Activated naive CD8-positive, alpha-beta T cell treated with anti-CD3 and anti-CD28 coated beads, Interleukin-2, amount 50 U/mL, for 24 hours (primary cell): ENCODE measurements at places on chromosomes 3 and 15.

- DNase-seq, result no peak
Observed at GRCh38 chr3:40143283-40144090, 166.0 kb upstream of the EIF1B start.

- no peak for DNase-seq
Observed at GRCh38 chr3:30638685-30639412, 32.4 kb downstream of the TGFBR2 start.

DNA sequence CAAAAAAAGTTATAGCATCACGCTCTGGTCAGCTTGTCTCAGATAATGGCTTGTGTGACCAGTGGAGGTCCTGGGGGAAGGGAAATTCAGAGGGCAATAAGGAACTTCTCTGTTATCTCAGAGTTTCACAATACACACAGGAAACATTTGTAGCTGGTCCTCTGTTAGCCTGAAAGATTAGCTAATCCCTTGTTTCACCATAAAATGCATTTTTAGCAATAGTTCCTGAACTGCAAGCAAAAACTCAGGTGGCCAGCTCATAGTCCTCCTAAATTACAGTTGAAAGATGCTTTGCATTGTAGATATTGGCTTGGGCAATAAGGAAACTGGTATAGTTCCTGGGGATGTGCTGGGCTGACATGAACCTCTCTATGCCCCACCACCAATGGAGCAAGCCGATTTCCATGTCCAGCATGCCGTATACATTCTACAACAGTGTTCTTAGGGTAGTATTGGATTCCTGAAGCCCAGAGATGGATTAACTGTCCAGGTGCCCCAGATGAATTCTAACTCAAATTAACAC is 141.5 kb upstream of the TBL1XR1 start:
- DNase-seq, result no peak

- no peak for DNase-seq
Observed at GRCh38 chr3:24367664-24368264, 126.9 kb downstream of the THRB start.

GRCh38 chr3:3066378-3066777 is 43.8 kb downstream of the IL5RA start:
- DNase-seq, result no peak

DNA sequence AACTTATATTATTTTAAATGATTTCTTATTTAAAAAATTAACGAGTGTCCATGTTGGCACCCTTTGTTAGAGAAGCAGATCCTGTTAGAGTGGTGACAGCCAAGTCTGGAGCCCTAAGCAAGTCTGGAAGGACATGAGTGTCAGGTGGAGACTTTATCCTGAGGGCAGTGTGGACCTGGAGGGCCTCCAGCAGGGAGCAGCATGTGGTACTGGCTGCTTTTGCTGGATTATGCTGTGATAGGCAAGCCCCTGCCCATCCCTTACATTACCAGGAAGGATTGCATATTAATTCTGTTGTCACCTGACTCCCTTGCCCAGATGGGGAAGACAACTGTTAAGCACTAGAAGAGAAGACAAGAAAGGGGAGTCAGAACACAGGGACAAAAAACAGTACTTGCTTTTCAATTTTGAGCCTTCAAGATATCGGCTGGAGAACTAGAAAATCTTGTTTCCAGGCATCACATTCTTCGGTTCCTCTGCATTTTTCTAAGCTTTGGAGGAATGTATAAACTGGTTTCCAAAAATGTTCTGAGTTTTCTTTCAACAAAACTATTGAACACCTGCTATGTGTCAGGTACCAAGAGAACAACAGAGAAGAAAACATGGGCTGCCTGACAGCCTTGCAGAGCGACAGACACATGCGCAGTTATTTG is 22.7 kb downstream of the ZNF860 start:
- no peak for DNase-seq

DNA sequence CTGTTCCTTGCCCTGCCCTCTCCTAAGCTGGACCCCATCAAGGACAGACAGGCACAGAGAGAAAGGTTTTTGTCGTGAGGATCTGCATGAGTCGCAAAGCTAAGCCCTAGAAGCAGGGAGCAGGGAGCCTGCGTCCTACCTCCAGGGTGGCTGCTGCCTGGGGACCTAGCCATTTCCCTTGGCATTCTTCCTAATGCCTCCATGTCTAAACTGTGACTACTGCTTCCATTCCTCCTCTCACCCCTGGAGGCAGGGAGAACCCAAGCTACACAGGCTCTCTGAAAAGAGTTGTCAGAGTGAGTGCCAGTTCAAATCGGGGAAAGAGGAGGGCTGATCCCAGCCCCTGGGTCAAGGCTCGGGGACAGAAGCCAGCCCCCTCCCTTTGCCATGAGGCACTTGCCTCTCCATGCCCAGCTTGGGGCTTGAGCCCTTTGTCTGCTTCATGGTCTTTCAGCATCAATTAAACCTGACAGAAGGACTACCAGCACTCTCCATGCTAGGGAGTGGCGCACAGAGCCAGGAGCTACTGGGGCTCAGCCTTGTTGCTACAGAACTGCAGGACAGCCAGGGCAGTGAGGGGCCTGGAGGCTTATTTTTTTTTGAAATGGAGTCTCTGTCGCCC is 2.4 kb downstream of the GCHFR start:
- DNase-seq, result no peak

DNA sequence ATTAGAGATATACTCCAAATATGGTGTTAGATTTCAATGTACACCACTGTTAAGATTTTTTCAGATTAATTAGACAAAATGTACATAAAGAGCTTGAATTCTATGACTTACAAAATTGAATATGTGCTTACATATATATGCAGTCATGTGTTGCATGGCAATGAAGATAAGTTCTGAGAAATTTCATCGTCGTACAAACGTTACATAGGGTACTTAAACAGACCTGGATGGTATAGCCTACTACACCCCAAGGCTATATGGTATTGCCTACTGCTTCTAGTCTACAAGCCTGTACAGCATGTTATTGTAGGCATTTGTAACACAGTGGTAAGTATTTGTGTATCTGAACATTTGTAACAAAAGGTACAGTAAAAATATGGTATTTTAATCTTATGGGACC is 9.3 kb downstream of the IL16 start:
- DNase-seq, result no peak

DNA sequence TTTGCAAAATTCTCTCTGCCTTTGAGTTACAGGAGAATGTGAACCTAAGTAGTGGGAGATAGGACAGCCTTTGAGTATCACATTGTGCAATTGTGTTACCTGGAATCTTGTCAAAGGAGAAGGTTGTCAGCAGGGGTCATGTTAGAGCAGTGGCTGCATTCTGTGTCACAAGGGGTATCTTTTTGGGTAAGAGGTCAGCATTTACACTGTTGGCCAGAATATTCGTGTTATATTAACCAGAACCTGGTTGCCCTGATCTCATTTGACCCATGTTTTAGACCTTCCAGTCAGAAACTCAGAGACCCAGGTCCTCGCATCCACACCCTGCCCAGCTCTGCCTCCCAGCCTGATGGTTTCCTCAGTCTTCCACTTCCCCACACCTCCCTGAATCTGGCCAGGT is 27.3 kb downstream of the HDC start:
- DNase-seq, result no peak

- DNase-seq, result no peak
Observed at GRCh38 chr15:78205856-78206255, 28.5 kb downstream of the ACSBG1 start.

GRCh38 chr3:109257269-109257668 is 59.0 kb downstream of the DPPA2 start:
- no peak for DNase-seq

GRCh38 chr3:96706509-96706908 is 107.9 kb upstream of the EPHA6 start:
- no peak for DNase-seq

- no peak for DNase-seq
Observed at GRCh38 chr3:87268646-87269211, 7.7 kb downstream of the POU1F1 start.

- DNase-seq, result peak; percentile 31
Observed at GRCh38 chr15:90750186-90750585, 33.0 kb downstream of the BLM start.

GRCh38 chr3:4993276-4994143 is 14.3 kb downstream of the BHLHE40 start:
- DNase-seq, result no peak

DNA sequence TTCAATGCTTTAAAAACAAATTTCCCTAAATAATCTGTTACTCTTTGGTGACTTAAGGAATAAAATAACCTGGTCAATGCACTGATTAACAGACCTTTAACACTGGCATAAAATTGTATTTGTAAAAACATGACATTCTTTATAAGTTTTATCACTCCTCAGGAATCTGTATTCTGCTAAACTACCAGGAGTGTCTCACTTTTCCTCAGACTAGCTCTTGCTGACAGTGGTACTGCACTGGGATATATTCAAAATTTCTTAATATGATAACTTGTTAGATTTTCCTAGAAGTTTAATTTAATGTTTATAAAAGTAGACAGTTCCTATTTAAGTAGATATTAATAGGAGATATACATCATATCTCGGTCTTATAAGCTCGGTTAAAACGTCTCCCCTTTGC is 363.4 kb upstream of the ARHGEF26 start:
- DNase-seq, result no peak

GRCh38 chr3:48433472-48434118 is 3.7 kb upstream of the PLXNB1 start:
- no peak for DNase-seq

- no peak for DNase-seq
Observed at GRCh38 chr15:69060041-69060481, 45.6 kb downstream of the NOX5 start.

- DNase-seq, result no peak
Observed at GRCh38 chr15:67321352-67321751, 66.8 kb downstream of the IQCH start.

DNA sequence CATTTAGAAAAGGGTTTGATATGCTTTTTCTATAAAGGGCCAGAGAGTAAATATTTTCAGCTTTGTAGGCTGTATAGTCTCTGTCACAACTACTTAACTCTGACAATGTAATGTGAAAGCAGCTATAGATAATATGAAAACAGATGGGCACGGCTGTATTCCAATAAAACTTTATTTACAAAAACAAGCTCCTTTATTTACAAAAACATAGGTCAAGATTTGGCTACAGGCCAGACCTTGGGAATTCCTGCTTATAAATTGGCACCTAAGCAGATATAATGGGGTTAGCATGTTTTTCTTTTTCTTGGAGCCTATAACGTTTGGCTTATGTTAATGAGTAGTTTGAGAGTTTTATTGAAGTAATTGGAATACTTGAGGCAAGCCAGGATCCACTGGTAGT is 119.4 kb upstream of the CGNL1 start:
- DNase-seq, result no peak

DNA sequence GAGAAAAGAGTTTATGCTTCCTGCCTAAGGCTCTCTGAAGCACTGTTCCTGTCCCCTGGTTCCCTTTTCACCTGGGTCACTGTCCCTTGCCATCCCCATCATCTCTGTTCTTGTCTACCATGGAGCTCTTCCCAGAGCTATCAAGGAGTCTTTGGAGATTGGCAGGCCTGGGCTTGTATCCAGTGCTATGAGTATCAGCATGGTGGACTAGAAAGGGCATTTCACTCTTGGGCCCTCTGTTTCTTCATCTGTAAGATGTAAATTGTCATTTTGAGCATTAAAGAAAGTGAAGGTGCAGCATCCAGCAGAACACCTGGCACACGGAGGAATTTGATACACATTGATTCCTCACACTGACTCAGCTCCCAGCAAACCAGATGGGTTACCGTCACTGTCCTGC is 388.2 kb downstream of the CACNA2D3 start:
- no peak for DNase-seq

- DNase-seq, result no peak
Observed at GRCh38 chr3:126466886-126467610, 8.6 kb downstream of the ZXDC start.

GRCh38 chr15:61517776-61518175 is 288.7 kb upstream of the RORA start:
- no peak for DNase-seq

GRCh38 chr3:4741404-4742307 is 237.6 kb upstream of the BHLHE40 start:
- DNase-seq, result peak; percentile 23
